Glomerular endothelial cell (primary cell): ENCODE measurements at places on chromosomes 7 and 10. TPM values are rescaled to one million over a fixed set of nuclear protein-coding genes. Genes with fewer than 3 reads are reported as not detected.

GRCh38 chr7:119935418-119936025, 337.5 kb upstream of the KCND2 start:
- DNase-seq = peak; percentile 41

GRCh38 chr7:85719981-85720953, 533.4 kb upstream of the SEMA3D start:
- DNase-seq = no peak

GRCh38 chr7:44894888-44895580, 9.7 kb upstream of the PURB start:
- no peak for DNase-seq

DNA sequence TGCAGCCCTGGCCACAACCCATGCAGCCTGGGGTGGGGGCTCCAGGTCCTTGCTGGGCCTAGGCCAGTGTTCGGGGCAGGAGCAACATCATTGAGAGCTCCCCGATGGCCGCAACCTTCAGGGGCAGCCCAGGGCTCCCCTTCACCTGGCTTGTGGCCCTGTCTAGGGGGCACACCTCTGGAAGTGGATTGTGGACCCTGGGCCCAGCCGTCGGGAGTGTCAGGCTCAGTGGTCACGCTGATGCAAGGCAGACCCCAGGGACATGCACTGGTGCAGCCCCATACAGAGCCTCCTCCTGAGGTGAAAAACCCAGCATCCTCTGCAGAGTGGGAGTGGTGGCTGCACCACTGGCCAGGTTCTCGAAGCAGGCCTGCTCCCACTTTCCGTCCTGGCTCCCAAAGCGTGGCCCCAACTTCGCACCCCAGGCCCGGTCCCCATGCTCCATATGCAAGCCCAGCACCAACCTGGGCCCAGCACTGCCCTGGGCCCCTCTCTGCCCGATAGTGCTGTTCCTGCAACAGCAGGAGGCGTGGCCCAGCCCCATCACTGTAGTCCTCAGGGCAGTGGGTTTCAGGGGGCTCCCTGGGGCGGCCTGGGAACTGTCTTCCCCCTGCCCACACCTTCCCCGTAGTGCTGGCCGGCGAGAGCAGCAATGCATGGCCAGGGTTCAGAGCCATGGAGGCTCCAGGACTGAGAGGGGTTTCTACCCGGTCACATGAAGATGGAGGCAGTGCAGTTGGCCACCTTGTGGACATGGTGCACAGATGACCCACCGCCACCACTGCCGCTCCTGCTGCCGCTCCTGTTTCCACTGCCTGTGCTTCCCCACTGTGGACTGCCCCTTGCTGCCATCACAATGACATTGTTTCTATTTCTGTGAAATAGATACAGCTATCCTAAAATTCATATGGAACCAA, 303.9 kb upstream of the NRG3 start:
- DNase-seq = no peak

GRCh38 chr10:49610458-49611165, 502 bp downstream of the SLC18A3 start:
- DNase-seq = no peak

DNA sequence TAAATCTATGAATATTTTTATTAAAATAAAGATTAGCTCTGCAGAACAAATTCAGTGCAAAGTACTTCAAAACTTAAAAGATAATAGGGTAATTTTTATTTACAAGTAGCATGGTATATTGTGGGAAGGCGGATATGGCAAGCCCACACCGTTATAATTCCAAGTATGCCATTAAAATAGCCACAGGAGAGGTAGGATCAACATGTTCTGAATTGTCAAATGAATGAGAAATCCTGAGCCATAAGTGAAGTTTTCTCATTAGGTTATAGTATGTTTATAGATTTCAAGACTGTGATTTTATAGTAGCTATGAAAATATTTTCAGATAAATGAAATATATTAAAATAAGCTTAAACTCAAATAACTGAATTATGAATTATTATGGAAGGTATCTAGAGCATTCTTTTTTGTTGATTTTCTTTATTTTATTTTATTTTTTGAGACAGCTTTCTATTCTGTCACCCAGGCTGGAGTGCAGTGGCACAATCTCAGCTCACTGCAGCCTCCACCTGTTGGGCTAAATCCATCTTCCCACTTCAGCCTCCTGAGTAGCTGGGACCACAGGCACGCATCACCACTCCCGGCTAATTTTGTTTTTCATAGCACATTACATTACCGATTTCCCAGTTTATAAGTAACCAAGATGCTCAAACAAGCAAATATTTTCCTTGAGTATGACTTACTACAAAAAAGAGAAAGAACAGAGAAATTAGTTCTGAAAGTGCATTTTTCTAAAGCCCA, 956.6 kb downstream of the GATA3 start:
- no peak for DNase-seq

DNA sequence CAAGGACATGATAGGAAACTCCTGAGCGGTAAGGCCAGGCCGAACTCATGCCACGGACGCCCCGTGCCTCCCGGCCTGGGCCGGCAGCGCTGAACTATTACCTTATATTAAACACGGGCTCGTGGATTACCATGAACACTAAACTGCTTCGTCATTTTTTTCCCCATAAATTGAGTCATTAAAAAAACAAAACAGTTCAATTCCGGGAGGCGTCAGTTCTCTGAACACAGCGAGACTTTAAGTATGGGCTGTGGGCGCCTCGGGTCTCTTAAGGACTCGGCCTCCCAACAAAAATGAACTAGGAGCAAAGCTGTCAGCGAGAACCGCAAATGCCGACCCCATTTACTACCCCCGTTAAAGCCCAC, 519 bp downstream of the PITRM1 start:
- peak; percentile 39 for DNase-seq

- peak; percentile 34 for DNase-seq
Measured at GRCh38 chr10:17768957-17769356, 17.0 kb downstream of the TMEM236 start.

DNA sequence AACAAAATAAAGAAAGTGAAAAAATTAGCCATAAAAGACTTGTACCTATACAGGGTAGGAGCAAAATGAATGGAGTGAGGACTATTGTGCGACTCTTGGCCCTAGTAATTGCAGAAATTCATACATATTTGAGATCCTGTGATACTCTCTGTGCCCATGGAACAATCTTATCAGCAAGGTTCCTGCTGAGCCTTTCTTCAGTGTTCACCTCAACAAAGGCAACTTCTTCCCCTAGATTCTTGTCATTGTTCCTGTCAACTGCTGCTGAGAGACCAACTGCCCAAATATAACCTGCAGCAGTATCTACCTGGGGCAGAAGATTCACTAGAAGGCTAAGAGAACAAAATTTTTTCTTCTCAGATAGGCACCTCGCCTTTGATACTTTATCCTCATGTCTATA, 187.4 kb downstream of the NEBL start:
- DNase-seq = no peak

DNA sequence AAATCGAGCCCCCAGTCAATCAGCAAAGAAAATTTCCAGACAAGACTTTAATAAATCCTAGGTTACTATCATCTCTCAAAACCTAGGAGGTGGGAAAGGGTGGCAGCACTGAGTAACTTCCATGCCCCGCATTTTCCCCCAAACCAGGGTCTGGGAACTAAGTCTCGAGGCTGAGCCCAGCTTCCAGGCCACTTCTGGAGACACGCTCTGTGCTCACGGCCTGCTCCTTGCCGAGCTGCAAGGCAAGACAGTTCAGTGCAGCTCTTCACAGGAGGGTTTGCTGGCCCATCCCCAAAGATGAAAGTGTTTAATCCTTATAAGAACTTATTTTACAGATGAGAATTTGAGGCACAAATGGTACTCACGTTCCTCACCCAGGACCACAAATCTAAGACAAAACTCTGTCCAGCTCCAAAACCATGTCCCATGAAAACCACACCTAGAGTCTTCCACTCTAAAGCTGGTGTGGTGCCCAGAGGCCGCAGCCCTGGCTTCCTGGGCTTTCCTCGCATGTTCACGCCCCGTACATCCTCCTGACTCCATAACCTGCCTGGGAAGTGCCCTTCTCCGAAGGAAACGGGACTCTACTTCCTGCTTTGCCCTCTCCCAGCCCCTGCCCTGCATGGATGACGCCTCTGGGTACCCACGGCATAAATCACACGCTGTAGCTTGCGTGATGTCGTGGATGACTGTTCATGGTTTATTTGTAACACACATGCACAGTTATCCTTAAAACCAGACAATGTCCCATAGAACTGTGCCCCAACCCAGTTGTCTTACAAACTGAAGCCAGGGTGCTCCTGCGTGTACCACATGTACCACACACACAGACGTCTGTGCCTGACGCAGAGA, 201.2 kb downstream of the DIP2C start:
- no peak for DNase-seq

GRCh38 chr7:142440219-142440905, 182.5 kb upstream of the PRSS58 start:
- no peak for DNase-seq

DNA sequence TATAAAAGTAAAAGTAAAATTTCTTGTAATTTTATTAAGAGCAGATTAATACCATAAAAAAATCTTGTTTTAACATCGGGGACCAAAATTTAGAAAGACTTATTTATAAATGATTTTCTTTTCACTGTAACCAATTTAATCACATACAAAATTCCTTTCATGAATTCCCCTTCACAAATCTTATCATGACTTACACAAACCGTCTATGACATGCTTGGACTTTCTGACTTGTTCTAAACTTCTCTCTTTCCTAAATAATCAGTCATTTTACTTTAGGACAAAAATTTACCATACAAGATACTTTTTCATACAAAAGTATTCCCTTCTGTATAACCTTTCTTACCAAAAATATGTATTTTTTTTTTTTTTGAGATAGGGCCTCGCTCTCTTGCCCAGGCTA, 9.3 kb downstream of the CROT start:
- no peak for DNase-seq

DNA sequence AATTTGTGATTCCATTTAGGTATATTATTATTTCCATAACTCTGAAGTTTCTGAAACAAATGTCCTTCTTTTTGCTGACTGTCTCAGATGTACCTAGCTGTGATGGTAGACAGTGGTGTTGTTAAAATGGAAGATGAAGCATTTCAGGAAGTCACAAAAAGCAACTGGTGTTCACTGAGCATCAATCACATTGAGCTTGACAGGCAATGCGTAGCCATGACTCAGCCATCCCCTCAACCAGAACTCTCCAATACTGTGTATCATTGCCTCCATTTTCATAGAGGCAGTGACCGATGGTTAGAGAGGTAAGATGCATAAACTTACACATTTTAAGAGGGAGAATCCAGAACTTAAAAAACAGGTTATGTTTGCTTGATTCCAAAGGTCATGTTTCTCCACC, 434.0 kb downstream of the INHBA start:
- DNase-seq = no peak

DNA sequence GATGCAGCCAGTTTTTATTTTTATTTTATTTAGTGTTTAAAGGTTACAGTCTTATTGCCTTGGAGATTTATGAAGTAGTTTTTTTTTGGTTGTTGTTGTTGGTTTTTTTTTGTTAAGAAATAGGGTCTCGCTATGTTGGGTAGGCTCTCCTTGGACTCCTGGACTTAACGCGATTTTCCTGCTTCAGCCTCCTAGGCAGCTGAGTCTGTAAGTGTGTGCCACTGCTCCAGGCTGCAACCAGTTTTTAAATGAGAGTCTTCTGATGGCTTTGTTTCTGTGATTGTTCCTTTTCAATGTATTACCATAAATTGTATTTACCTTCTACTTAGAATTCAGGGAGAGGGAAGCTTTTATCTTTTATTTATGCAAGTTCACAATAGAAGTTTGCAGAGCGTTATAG, 62.8 kb downstream of the BICC1 start:
- DNase-seq = no peak

DNA sequence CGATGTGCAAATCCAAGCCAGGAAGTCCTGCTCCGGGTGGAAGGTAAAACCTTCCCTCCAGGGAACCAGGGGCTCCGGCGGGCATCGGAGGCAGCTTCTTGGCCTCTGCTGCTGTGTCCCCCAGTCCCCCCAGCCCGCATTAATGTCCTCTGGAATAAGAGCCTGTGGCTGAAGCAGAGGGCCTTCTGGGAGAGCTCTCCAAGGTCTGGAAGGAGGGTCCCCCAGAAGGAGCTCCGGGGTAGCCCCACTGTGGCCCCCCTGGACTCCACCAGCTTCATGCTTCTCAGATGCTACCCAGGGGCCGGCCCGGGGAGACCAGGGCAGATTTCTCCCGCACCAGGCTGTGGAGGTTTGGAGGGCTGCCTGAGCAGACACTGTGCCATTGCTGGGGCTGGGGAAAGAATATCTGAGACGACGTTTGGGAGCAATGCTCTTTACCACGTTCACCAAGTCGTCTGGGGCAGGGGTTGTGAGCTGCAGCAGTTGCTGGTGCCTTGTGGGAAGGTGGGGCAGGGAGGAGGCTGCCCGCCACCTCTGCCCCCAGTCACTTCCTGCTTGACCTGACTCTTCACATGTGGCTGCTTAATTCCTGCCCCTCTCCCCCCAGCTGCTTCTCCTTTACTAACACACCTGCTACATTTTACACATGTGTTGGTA, 8.3 kb downstream of the ZNF853 start:
- no peak for DNase-seq

DNA sequence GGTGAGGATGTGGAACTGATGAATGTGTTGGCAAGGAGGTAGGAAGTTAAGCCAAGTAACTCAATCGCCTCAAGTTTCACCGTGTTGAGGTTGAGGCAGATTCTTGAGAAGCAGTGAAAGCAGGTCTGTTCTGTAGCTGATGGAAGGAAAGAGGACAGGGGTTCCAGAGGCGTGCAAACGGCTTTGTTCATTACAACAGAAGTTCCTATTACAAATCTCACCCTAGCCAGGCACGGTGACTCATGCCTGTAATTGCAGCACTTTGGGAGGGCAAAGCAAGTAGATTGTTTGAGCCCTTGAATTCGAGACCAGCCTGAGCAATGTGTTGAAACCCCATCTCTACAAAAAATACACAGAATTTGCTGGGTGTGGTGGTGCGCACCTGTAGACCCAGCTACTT, 36.9 kb upstream of the PTF1A start:
- DNase-seq = no peak

DNA sequence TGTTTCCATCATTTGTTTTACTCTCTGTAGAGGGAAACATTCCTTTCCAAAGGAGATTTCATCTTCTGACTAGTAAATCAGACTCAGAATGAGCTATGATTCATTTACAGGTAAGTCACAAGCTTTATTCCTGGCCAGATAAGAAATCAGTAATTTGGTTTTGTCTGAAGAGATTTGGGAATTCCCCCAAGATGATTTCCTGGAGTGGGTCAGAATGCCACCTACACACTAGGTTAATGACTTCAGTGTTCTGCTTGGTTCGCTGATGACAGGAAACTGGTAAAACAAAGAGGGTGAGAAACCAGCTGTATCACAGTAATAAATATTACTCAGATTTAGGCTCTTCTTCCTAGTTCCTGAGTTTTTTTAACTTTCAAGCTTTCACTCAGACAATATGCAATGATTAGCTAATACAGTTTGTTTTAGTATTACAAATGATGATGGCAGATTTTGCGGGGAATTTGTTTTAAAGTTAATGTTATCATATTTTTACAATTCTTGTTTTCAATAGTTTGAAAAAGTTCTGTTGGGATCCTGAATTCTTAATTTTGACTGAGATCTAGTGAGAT, 8.3 kb upstream of the ASZ1 start:
- DNase-seq = no peak

Gene UNCX
- not detected in 2 replicates for total RNA-seq

Gene DNAJB6
- 125 and 163 TPM in 2 replicates for total RNA-seq

Gene KCNH2
- 0.87 TPM in 1 of 2 replicates, not detected in the other for total RNA-seq

Gene GAD2
- total RNA-seq = not detected in 2 replicates

Gene MYL7
- not detected in 2 replicates for total RNA-seq

Gene FAM25G
- not detected in 2 replicates for total RNA-seq

Gene CYP3A5
- 0.10 TPM in 1 of 2 replicates, not detected in the other for total RNA-seq

Gene OR6B1
- total RNA-seq = not detected in 2 replicates

Gene COL28A1
- total RNA-seq = not detected in 2 replicates

Gene PSTK
- total RNA-seq = 1.6 and 5.0 TPM in 2 replicates

Gene CARD11
- 3.5 and 4.6 TPM in 2 replicates for total RNA-seq

Gene DENND2A
- total RNA-seq = 0.58 and 5.3 TPM in 2 replicates

Gene SPAM1
- not detected in 2 replicates for total RNA-seq
